ENCODE measurements at places on chromosomes 5 and 9.

DNA sequence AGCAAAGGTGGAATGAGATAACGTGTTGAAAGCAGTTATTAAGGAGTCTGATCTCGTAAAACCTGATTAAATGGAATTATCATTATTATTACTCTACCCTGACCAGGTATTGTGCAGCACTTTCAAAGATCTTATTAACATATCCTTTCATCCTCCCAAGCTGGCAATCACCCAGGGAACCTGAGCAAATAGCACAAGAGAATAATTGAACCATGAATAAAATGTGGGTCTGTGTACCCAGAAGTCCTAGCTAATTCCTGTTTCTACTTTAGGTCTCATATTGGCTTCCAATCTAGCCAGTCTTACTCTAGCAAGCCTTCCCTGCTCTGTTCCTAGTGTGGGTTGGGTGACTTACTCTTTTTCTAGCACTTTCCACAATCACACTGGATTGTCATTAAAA, 162.2 kb upstream of the STK32A start:
- no peak overlapping the region for H3K4me3 ChIP-seq
- DNase-seq = no peak
- peaks cover 3% of the 10 kb centered on the region for H3K27me3 ChIP-seq
- no peaks in the 10 kb centered on the region for H3K4me1 ChIP-seq
- H3K27ac ChIP-seq = no peak overlapping the region
- no peaks in the 10 kb centered on the region for H3K36me3 ChIP-seq

- no peaks in the 10 kb centered on the region for H3K27me3 ChIP-seq
- no peaks in the 10 kb centered on the region for H3K4me1 ChIP-seq
- no peak overlapping the region for H3K27ac ChIP-seq
- H3K4me3 ChIP-seq = no peak overlapping the region
These were observed 1191.9 kb upstream of the NUDT12 start for GRCh38 chr5:104754311-104754995.

DNA sequence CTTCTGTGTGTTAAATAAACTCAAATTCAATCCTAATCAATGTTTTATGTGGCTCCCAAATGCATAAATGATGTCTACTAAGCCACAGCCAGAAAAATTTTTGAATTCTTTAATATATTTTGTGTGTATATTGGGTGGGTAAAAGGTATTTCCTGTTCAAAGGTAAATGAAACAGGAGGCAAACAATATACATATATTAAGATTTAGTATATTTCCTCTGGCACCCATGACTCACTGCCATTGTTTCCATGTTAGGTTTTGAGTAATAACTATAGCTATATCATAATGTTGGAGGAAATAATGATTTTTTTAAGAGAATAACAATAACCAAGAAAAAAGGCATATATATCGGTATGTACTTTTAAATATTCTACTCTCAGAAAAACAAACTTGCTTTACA, 1071.9 kb upstream of the CDH10 start:
- no peaks in the 10 kb centered on the region for H3K4me1 ChIP-seq
- no peak overlapping the region for H3K4me3 ChIP-seq
- H3K27ac ChIP-seq = no peak overlapping the region
- no peaks in the 10 kb centered on the region for H3K27me3 ChIP-seq

DNA sequence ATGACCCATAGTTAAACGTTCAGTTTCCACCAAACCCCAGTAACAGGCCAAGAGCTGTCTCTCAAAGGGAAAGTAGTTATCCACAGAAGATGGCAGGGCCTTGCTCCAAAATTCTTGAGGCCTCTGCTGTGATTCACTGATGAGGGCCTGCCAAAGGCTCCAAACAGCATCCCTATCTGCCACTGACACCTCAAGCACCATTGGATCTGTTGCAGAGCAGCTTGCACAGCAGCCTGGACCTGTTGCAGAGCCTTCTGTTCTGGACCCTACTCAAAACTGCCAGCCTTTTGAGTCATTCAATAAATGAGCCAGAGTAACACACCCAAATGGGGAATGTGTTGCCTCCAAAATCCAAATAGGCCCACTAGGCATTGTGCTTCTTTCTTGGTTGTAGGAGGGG, 741.5 kb upstream of the RGMB start:
- H3K27ac ChIP-seq = no peak overlapping the region
- DNase-seq = no peak
- no peaks in the 10 kb centered on the region for H3K4me1 ChIP-seq

DNA sequence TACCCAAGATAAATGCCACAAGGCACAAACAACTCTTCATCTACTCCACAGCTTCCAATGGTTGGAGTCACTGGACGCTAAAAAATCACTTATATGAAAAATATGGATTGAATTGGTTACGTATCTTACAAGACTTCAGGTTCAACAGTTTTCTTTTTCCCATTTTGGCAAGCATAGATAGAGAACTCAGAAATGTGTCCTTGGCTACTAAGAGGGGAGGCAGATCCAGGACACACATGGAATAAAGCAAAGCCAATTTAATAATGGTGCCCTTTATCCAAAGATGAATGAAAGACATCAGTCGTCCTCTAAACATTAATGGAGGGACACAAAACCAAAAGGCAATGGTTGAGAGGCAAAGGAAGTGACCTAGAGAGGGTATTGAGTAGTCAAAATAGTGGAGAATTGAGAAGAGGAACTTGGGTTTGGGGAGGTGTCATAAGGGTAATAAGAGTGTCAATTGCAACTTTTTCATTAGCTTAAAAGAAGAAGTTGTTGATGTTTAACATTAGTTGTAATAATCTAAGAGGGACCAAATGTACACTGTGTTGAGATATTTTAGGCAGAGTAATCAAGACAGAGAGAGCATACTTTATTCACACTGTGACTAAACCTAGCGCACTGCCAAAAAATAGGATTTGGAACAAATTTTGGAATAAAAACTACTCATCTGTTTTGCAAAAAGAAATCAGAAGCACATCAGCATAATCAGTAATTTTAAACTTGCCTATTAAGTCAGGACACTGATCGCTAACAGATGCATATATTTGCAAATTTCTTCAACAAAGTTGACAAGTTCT, 308.2 kb downstream of the ARL15 start:
- H3K27ac ChIP-seq = no peak overlapping the region
- DNase-seq = no peak
- H3K4me3 ChIP-seq = no peak overlapping the region

- H3K4me1 ChIP-seq = peaks cover 3% of the 10 kb centered on the region
- no peaks in the 10 kb centered on the region for H3K36me3 ChIP-seq
- no peak for DNase-seq
- no peak overlapping the region for H3K4me3 ChIP-seq
- no peak overlapping the region for H3K27ac ChIP-seq
These were observed 12.1 kb upstream of the LAMC3 start for GRCh38 chr9:130996676-130997394.

DNA sequence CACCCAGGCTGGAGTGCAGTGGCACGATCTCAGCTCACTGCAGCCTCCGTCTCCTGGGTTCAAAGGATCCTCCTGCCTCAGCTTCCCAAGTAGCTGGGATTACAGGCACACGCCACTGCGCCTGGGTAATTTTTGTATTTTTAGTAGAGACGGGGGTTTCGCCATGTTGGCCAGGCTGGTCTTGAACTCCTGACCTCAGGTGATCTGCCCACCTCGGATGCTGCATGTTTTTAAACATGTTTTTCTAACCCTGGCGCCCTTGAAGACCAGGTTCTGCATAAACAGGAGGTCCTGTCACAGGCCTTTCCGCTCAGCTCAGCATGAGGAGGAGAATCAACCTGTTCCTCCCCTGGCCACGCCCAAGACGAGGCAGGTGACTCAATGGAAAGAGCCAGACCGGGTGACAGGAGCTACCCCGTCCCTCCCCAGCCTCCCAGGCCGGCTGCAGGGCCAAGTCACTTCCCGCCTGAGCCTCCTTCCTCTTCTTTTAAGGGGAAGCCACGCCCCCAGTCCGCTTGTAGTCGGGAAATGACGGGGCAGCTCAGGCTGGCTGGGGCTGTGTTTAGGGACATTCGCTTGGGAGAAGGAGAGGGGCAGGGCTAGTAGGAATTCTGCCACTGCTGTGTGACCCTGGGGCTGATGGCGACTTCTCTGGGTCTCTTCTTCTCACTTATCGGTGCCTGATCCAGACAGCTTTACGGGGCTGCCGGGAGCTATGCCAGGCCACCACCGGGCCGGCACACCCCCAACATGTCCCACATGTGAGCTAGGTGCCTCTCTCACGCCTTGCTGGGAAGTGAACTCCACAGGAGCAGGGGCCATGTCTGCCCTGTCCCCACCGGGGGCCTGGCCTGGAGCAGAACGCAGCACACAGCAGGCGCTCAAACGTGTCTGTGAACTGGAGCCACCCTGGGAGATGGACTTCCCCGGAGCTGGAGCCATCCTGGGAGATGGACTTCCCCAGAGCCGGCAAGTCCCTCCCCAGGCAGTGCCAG, 6.1 kb downstream of the NOTCH1 start:
- peak; percentile 92 for DNase-seq
- peak overlapping the region; percentile 97 for H3K27ac ChIP-seq
- H3K27me3 ChIP-seq = no peaks in the 10 kb centered on the region
- H3K36me3 ChIP-seq = no peaks in the 10 kb centered on the region
- H3K4me1 ChIP-seq = peaks cover 42% of the 10 kb centered on the region

- no peak overlapping the region for H3K4me3 ChIP-seq
- H3K4me1 ChIP-seq = no peaks in the 10 kb centered on the region
- peaks cover 11% of the 10 kb centered on the region for H3K36me3 ChIP-seq
- no peak for DNase-seq
These were observed 19.7 kb upstream of the MOB3B start for GRCh38 chr9:27549196-27549755.

DNA sequence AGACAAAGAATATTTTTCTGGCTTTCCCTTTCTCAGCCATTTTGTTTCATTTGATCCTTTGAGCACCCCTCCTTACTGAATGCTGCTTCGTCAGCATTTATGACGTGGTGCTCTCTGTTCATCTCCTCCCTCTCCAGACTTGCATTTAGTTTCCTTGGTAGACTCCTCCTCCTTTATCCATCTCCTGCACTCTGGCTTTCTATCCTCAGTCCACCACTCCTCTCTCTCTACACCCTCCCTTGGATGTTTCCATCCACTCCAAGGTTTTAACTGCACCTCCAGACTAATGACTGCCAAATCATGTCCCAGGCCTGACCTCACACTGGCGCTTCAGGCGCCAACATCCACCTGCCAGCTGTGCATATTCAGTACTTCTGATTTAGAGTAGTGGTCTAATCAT, 245.4 kb downstream of the RAB3C start:
- H3K4me3 ChIP-seq = no peak overlapping the region
- peaks cover 10% of the 10 kb centered on the region for H3K27me3 ChIP-seq
- H3K4me1 ChIP-seq = no peaks in the 10 kb centered on the region
- no peaks in the 10 kb centered on the region for H3K36me3 ChIP-seq
- no peak overlapping the region for H3K27ac ChIP-seq
- DNase-seq = no peak

DNA sequence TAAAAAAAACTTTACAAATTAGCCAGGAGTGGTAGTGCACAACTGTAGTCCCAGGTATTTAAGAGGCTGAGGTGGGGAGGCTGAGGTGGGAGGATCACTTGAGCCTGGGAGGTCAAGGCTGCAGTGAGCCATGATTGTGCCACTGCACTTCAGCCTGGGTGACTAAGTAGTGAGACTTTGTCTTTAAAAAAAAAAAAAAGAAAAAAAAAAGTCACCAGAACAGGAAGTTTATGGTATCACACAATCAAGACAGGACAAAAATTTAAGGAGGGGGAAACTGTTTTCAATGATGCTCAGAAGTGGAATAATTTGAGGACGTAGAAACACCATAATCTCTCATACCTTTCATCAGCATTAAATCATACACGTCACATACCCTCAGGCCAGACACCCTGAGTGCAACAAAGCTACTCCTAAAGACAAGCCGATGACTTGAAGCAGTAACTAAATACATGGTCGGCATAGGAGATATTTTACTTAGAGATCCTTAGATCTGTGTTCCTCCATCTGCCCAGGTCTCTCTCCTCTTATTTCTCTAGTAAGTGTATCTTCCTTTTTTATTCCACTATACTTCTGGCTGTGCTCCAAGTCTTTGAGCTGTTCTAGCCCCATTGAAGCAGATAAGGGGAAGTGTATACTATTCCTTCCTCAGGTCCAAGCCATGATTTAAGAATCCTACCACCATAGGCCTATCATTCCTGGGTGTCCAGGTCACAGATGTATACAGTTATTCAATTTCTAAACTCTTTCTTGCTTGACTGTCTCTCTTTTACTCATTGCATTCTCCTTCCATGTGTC, 91.3 kb upstream of the APC start:
- peaks cover 19% of the 10 kb centered on the region for H3K27me3 ChIP-seq
- no peak for DNase-seq
- H3K36me3 ChIP-seq = no peaks in the 10 kb centered on the region

DNA sequence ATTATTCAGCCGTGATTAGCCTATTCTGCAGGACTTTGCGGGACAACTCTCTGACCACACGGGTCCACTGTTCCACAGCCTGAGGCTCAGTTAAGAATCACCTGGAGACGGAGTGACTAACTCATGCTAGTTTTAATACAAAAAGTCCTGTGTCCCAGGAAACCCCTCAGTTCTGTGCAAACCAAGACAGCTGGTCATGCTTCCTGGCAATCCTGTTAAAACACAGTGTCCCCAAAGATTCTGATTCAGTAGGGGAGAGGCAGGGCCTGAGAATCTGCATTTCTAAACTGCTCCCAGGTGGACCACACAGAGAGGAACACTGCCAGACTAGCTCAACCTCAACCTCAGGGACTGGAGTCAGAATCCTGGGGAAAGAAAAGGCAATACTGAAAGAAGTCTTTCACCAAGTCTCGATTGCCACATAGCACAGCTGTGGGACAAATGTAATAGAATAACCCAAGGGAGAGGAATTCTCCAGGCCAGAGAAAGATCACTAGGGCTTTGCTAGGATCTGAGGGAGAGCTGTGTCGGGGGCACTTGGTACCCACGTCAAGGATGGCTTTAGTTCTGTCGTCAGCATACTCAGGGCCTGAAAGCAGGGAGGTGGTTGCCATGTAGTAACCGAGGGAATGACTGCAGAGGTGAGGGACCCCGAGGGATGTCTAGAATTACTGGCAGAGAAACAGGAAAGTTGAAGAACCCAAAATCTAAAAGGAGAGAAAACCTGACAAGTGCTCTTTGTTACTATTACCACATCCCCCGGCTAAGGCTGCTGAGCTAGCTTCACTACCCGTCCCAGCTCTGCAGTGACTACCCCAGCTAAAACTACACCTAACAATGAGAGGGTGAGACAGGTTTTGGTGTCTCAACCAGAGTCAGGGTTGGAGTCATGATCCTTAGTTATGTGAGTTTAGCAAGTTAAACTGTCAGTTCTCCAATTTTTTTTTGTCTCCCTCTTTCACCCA, 8.6 kb downstream of the SUSD1 start:
- H3K4me1 ChIP-seq = peaks cover 62% of the 10 kb centered on the region
- no peaks in the 10 kb centered on the region for H3K36me3 ChIP-seq
- no peak for DNase-seq
- no peaks in the 10 kb centered on the region for H3K27me3 ChIP-seq
- peak overlapping the region; percentile 73 for H3K27ac ChIP-seq

- H3K36me3 ChIP-seq = no peaks in the 10 kb centered on the region
- peaks cover 18% of the 10 kb centered on the region for H3K27me3 ChIP-seq
- H3K4me1 ChIP-seq = no peaks in the 10 kb centered on the region
- no peak overlapping the region for H3K4me3 ChIP-seq
- DNase-seq = no peak
These were observed 177.3 kb downstream of the MACROH2A1 start for GRCh38 chr5:135221696-135222095.

DNA sequence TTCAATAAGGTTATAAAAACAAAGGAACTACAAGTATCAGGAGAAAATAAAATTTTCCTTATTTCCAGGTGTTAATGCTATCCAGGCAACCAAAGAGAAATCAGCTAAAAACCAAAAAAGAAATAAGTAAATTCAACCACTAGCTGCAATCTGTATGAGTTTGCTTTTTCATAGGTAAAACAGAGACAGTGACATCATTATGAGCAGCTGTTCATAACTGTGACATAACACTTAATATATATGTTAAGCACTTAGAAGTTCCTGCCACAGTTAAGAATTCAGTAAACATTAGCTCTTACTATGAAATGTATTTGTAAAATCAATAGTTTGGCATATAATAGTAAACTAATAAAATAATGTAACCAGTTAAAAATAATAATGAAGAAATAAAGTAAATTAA, 20.9 kb downstream of the P4HA2 start:
- DNase-seq = no peak
- no peak overlapping the region for H3K4me3 ChIP-seq
- H3K27ac ChIP-seq = no peak overlapping the region
